ENCODE measurements at places on chromosomes 6 and 20.

DNA sequence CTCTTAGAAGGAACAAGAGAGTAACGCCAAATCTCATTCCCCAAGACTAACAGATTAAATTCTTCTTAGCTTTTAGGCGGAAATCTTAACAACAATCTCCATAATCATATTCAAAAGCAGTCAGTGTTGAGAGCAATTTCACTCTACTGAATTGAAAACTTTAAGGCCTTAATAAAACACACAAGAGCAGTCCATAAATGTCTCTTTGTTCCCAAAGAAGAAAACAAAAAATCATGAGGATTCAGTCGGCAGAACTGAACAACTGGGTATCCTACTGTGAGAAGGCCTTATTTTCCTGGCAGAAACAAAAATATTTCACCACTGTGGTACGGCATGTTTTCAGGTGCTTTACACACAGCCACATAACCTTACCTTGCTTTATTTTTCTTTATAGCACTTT, 14.4 kb downstream of the ABHD12 start:
- no peak for DNase-seq

DNA sequence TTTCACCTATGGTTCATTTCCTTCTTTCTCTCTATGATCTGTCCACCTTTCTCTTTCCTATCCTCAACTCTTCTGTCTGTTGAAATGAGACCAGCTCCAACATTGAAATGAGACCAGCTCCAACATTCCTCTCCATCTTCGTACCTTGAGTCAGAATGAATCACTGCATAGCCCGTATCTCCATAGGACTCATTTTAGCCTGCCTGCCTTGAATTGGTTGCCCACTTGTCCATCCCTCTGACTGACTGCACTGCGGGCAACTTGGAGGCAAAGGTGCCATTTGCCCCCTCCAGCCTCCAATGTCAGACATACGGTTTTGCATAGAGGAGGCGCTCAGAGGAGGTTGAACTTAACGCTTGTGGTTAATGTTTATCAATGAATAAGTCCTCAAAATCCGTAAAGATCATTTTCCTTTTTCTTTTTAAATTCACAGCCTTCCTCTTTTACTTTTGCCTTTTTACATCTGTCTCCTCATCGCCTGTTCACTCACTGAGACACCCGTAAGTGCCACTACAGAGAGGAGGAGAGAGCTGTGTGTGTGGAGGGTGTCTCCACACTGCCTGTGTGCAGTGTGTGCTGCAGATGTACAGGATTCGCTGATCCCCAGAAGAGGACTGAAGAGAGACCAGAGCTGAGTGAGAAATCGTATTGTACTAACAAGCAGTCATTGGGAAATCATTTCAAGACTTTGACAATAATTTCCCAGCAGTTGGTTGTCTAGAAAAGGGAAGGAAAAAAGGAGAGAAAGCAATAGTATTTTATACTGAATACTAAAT, 579.6 kb upstream of the MAP3K7 start:
- DNase-seq: no peak

- no peak for DNase-seq
Measured at GRCh38 chr20:22383156-22383555, 201.2 kb downstream of the FOXA2 start.

DNA sequence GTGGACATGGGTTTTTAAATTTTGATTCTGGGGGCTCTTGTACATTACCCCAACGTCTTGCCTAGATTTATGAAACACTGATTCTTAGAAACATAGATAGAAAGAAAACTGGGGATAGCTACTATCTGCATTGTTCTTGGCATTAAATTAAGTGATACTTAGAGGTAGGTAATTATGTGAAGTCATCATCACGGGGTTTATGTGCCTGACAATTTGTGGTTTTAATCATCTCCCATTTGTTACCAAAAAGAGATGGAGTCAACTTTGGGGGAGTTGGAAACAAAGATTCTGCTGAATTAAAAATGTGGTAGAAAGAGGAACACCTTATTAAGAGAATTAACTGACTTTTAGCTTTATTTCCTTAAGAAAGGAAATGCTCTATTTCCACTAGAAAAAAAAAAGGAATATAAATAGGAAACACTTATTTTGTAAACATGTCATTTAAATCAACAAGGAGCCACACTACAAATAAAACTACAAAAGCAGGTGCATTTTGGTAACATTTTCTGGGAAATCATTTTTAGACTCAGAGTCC, 5.6 kb downstream of the TNFAIP3 start:
- DNase-seq: no peak

- DNase-seq: peak; percentile 87
Measured at GRCh38 chr20:31835977-31836852, 9.2 kb downstream of the FOXS1 start.

DNA sequence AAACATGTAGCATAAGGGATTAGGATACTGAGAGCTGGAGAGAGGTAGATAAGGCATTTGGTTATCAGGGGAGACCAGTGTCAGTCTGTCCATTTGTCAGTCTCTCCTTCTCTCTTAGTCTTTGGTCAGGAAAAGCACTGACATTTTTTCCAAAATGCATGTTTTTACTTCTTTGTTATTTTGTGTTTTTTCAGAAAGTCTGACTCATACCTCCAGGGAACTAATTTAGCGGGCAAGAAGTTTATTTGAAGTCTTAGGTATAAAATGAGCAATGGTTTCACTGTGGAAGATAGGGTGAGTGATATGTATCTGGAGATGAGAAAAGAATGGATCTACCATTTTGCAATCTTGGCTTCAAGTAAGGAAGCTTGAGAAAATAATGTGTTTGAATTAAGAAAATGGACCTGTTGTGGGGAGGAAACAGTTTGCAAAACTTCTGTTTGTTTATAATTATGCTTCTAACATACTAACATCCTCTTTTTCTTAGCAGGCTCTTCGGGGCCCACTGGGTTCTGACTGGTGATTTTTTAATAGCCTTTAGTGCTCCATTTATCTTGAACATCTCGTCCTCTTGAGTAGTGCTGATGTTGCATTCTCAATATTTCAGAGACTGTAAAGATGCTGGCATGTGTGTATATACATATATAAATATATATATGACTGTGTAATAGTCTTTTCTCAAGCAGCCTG, 66.9 kb upstream of the FABP7 start:
- no peak for DNase-seq

GRCh38 chr6:10146715-10147451, 268.0 kb downstream of the TFAP2A start:
- no peak for DNase-seq

DNA sequence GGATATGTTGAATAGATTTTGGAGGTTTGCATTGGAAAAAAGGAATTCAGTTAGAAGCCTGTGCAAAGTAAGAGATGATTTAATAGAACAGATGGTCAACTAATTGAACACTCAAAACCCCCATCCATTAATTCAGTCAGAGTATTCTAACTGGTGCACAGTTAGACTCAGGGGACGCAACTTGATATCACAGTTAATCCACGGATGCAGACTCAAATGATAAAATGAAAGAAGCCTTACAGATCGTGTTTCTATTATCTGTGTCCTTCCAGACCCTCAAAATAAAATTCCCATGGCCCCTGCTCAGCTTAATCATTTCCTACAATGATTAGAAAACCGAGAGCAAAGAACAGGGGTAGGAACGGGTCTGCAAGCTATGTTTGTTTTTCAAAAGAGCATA, 45.4 kb upstream of the DTNBP1 start:
- no peak for DNase-seq

DNA sequence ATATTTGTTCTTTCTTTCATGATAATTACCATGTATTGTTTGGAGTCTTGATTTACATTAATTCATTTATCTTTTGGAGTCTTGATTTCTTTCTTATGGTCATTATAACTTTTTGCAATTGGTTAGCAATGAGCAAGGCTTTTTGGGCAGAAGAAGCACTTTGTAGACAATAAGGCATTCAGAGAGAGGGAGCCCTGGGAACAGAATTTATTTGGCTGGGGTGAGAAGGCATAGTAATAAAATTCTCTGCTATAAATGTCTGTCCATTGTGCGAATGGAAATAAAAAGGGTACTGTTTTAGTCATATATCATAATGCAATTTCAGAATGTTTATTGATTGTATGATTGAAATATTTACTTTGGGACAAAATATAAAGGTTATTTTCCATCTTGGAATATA, 147.0 kb downstream of the SLC35F1 start:
- no peak for DNase-seq

- peak; percentile 39 for DNase-seq
Measured at GRCh38 chr6:15340775-15341174, 94.9 kb downstream of the JARID2 start.

- no peak for DNase-seq
Measured at GRCh38 chr20:14312001-14312400, 25.4 kb downstream of the FLRT3 start.

DNA sequence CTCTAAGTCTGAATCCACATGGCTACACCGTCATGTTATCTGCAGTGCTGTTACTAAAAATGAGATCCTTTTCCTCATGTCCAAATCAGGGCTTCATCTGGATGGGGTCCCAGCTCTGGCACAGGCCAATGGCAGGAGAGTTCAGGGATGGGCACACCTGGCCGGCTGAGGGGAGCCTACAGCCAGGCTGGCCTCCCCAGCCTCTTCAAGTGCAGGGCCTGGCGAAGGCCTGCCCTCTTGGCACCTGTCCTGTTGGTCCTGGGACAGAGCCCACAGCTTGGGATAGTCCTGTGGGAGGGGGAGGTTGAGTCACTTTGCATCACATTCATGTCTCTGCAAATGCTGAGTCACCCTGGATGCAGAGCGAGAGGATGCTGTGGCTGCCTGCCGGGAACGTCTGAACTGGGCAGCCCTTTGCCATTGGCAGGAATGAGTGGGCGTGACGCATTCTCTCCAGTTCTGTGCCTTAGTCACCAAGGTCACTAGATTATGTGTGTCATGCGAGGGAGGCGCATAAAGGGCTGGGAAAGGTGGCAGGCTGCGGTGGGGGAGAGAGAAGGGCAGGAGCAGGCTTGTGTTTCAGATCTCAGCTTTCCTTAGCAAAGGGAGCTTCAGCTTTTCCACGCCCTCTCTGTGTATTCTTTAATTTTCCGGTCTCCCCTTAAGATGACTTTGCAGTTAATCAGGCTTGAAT, 223.2 kb upstream of the ECI2 start:
- no peak for DNase-seq

- DNase-seq: no peak
Measured at GRCh38 chr6:148565930-148566663, 180.7 kb upstream of the UST start.

DNA sequence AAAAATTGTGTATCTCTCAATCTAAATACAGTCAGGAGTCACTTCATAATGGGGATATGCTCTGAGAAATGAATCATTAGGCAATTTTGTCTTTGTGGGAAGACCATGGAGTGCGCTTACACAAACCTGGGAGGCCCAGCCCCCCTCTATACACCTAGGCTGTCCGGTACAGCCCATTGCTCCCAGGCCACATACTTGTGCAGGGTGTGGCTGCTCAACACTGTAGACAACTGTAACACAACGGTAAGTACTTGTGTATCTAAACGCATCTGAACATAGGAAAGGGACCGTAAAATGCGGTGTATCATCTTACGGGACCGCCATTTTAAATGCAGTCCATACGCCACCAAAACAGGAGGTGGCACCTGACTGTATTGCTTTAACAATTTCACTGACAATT, 58.0 kb upstream of the FRMD1 start:
- no peak for DNase-seq

DNA sequence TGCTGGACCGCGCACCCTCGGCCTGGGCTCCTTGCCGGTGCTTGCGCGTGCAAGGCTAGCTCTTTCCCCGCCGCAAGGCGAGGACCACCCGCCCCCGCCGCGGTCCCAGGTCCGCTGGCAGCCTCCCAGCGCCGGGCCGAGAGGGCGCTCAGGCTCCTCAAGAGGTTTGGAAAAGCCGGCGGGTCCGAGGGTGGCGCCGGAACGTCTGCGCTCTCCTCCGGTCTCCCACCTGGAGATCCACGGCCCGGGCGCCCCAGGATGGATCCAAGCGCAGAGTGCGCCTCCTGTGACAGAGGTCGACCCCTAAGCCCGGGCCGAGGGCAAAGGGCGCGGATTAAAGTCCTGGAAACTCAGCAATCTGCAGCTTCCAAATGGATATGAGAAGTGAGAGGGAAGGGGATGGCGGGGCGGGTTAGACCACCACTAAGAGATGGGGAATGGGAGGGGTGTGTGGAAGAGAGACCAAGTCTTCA, 575 bp upstream of the MICAL1 start:
- no peak for DNase-seq

DNA sequence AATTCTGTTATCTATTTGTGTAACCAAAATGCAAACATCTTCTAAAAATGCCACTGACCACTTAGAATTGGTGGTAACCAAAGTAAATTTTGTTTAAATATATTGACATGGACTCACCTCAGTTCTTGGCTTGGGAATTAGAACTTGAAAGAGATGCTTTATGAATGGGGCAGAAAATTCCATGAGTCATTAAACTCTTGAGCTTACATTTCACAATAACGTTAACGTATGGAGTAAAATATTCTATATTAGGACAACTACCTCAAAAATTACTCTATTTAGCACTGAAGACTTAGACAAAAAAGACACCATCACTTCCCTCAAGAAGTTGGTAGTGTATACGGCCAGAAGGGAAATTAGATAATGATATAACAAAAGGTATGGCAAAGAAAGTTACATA, 752.2 kb upstream of the MARCKS start:
- no peak for DNase-seq

DNA sequence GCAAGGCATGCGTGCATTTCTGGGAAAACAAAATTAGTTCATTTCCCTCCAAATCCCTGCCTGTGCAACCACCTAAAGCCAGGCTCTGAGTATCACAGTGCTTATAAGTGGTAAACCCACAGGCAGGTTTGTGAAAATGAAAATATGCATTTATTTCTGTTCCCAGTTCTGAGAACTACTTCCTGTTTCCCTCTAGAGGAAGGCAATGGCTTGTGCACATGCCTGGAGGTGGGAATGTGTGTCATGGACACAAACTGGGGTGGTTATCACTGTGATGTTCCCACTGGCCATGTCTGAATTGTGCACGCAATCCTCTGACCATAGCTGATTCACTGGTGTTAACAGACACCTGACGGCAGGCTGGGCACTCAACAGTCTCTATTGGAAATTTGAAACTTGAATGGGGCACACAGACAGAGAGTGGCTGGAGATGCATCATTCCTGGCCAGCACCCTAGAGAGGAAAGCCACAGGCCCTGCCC, 26.3 kb downstream of the FAM110A start:
- no peak for DNase-seq

DNA sequence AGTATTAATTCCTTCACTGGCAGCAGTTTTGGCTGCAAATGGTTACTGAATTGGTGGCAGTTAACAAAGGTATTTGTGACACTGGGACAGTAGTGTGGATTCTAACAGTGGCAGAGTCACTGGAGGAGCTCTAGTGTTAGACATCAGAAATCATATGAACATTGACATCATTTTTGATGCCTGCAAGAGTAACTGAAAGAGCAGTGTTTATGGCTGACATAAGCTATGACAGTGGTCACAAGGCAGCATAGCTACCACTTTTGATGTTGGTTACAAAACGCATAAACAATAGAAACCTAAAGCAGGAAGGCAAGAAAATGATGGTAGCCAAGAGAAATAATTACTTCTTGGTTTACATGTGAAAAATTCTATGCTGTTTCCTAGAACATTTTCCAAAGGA, 326.7 kb upstream of the MAN1A1 start:
- no peak for DNase-seq
